ENCODE measurements at places on chromosomes 2 and 18.

DNA sequence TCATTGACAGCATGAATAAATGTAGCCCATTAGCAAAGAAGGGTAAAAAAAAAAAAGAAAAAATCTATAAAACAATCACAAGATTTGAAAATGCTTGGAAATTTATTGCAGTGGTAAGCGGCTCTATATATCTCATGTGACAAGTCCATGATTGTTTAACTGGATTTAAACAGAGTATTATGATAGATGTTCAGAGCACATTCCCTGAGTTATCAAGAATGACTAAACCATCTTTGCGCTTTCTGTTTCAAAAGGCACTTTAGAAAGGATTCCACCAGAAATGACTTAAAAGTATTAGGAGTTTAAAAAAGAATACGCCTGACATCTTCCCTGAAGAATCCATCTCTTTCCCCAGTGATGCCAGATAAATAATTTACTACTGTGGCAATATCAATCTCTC is 409.5 kb upstream of the UBE2E3 start:
- no peak for DNase-seq

DNA sequence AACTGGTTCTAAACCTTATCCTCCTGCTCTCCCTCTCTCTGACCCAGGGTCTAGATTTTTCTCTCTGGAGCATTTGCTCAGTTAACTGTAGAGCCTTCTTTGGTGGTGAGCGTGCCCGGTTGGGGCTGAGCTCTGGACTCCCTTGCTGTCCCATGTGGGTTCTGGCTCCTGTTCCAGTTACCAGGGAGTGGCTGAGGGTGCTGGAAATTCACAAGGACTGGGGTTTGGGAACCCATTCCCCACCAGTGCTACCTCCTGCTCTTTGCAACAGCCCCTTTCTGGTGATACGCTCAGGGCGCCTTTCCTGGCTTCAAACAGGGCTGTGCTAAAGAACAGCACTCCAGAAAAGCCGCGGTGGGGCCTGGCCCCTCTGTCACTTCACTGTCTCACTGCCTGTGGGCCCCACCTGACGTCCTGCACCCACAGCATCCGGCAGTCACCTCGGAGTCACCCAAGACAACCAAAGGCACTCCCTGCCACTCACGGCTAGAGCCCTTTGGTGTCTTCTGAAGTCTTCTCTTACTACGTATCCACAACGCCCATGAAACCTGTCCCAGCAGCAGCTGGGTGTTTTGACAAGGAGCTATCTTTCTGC is 41.3 kb downstream of the CAPN13 start:
- no peak for DNase-seq

DNA sequence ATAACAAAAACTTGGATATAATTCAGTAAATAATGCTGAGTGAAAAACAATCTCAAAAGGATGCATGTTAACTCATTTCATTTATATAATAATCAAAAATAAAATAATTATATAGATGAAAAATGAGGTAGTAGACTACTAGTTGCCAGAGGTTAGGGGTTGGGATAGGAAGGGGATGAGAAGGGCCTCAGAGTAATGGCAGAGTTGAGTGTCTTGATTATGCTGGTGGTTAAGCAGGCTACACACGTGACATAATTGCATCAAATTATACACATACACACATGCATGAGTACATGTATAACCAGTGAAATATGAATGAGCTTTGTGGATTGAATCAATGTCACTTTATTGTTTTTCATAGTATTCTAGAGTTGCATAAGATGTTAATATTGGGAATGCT is 201.0 kb downstream of the RIT2 start:
- DNase-seq = no peak

DNA sequence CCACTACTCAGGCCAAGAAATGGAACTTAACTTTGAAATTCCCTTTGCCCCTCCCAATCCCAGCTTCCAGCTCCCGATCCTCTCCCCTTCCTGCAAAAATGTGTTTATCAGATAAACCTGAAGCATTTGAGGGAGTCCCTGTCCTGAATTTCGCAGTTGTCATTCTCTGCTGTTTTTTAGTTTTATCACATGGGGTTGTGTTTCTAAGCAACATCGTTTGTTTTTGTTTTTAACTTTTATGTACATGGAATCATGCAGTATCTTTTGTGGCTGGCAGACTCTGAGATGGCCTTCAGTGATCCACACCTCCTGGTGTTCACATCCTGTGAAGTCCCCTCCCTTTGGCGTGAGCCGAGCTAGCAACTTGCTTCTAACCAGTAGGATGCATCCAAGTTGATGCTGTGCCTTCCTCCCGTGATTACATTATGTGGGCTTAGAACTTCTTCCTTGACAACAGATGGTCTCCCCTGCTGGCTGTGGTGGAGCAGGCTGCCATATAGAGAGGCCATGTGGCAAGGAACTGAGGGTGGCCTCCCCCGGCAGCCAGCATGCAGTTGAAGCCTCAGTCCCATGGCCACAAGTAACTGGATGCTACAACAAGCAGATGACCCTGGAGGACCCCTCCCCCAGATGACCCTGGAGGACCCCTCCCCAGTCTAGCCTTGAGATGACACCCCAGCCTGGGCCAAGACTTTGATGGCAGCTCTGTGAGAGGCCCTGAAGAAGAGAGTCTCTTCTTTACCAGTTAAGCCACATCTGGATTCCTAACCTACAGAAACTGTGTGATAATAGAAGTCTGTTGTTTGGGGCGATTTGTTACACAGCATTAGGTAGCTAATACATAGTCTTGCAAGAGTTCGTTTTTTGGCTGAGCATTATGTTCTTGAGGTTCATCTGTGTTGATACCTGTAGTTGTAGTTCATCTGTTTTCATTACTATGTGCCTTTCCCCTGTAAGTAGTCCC is 27.7 kb downstream of the SH3BP4 start:
- no peak for DNase-seq

GRCh38 chr2:101081375-101081907 is 69.7 kb downstream of the TBC1D8 start:
- no peak for DNase-seq

- no peak for DNase-seq
Measured at GRCh38 chr2:66771359-66771976, 336.5 kb downstream of the MEIS1 start.

GRCh38 chr2:149394864-149395263 is 64.5 kb downstream of the LYPD6 start:
- no peak for DNase-seq

DNA sequence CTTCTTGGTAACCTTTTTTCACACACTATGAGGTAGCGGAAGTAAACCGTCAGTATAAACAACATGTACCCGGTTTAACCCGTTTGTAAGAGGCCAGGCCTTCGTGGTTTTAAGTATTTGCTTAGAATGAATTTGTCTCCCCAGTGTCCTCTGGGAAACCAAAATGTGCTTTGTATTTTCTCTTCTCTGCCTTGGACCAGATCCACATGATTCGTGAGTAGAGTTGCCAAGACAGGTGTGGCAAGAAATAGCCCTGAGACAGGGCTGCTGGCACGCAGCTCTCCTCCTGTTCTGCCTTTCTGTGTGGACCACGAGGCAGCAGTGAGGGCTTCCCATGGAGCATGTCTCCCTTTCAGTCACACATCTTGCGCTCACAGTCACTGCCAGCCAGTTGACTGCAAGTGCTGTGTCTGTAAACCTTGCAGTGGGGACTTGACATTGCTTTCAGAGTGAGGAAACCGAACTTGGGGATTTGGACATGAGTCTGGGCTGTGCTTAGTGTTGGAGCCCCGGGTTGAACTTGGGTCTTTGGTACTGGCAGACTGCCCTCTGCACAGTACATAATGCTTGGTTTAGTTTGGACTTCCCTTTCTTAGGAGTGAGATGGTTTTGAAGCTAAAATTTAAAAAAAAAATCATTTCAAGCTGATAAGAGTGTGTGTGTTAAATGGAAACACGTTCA is 19.1 kb downstream of the BCL2L11 start:
- no peak for DNase-seq

- peak; percentile 25 for DNase-seq
Measured at GRCh38 chr2:105143467-105144151, 97.9 kb upstream of the GPR45 start.

DNA sequence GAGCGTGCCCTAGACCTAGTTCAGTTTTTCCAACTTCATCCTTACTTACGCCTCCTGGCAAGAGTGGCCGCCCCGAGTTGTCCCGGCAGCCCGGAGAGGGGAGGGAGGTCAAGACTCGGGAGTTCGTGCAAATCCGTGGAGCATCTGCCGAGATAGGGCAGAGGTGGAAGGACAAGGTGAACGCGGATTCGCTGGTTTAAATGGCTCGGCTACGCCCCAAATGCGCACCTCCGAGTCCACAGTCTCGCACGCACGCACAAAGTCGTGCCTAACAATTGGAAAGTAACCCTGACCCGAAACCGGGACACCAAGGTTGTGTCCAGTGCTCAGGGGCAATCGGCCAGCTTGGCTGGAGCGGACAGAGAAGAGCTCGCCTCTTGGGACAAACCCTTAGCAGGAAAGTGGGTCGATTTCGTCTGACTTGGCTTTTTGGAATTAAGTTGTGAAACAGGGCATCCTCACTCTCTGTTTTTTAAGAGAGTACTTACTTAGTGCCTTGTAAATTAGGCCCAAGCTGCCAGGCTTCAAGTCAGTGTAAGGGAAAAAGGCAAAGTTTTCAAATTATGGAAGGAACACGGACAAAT is 726 bp upstream of the SS18 start:
- no peak for DNase-seq
